ENCODE measurements at places on chromosomes 6 and 20.

GRCh38 chr6:108116546-108117426, 42.2 kb upstream of the OSTM1 start:
- DNase-seq: no peak

DNA sequence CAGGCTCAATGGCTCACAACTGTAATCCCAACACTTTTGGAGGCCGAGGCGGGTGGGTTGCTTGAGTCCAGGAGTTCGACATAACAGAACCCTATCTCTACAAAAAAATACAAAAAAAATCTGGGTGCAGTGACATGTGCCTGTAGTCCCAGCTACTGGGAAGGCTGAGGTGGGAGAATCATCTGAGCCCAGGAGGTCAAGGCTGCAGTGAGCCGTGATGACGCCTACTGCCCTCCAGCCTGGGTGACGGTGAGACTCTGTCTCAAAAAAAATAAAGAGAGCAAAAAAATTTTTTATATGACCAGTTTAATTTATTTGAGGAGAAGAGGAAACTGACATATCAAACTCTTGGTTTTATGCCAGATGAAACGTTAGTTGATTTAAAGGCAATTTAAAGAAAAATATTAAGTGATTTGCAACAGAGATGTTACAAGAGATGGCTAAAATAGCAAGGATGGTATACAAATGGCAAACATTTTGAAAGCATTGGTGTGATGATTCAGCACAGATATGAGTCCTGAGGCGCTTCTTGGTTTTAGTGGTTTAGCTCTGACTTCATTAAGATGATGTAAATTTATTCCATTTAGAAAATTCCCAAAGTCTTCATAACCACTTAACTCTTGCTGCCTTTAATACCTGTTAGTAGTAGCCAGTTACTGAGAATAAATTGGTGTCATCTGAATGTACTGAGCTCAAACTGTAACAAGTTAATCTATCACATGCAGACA, 17.7 kb downstream of the GTF2H5 start:
- no peak for DNase-seq

DNA sequence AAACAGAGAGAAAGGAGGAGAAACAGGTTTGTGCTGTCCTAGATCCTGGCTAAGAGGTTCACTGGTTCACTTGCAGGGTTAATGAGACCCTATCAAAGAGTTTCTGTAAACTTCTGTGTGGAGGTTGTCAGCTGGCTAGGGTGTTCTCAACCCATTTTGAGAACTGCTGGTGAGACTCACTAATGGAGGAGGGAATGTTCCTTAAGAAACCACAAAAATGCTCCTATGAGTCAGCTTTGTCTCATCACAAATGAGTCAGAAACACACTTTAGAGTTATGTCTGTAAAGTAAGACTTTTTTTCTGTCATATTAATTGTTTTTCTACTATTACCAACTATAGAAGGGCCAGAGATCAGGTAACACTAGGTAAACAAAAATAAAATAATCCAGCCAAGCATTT, 884.4 kb downstream of the PHF3 start:
- no peak for DNase-seq

DNA sequence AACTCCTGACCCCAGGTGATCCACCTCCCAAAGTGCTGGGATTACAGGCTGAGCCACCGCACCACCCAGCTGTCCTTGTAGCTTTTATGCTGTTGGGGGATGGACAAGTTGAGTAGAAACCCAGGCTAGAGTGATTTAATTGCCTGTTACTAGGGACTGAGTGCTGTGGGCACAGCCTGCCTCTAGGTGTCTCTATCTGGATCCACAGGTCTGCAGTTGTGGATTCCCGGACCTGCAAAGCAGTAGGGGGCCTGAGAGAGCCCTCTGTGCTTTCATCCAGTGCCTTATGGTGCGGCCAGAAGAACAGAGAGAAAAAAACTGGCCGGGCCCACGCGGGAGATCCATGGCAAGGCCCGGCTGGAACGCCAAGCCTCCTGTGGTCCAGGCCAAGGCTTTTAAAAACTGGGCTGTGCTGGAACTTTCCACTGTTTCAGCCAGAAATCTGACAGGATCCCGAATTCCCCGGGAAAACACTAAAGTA, 5.2 kb downstream of the SIRPA start:
- DNase-seq: no peak

GRCh38 chr20:62138204-62138543, 5.0 kb downstream of the PSMA7 start:
- no peak for DNase-seq

GRCh38 chr20:47063407-47063806, 168.8 kb downstream of the EYA2 start:
- DNase-seq: no peak

DNA sequence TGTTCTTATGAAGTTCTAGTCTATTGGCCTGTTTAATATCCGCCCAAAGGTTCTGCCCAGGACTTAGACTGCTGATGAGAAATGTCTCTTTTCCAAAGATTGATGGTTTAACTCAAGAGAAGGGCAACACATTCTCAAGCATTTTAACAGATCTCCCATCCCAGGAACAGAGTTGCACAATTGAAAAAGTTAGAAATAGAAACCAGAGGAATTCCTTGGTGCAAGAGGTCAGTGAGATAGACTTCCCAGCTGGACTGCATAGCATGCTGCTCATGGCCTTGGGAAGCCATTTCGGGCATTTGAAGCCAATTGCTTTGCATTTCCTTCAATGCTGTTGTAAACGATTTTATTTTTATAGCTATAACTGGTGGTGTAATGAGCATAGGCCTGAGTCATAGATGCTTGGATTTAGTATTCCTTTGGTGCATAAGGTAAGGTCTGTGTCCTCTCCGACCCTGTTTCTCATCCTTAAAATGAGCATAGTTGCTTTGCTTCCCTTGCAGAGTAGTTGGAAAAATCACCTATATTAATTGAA, 292.2 kb upstream of the JAG1 start:
- DNase-seq: no peak

DNA sequence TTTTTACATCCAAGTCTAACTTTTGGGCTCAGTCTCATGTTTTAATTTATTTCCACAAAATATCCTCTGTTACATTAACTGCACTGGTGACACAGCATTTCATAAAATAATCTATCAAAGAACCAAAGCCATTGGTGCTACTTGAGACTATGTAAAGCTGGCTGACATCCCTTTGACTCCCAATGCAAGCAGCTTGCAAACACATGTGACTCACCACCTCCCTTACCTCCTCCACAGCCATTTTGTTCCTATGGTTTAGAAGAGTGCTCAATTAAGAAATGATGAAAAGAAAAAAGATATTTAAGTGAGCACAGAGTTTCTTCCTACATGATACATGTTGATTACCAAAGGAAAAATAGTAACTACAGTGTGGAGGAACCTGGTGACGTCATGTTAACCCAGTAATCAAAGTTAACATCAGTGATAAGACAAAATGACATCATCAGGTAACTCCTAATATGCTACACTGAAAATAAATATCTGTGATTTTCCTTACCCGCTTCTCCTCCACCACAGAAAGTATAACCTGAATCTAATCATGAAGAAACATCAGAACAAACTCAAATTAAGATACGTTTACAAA, 53.3 kb upstream of the LGSN start:
- DNase-seq: no peak

DNA sequence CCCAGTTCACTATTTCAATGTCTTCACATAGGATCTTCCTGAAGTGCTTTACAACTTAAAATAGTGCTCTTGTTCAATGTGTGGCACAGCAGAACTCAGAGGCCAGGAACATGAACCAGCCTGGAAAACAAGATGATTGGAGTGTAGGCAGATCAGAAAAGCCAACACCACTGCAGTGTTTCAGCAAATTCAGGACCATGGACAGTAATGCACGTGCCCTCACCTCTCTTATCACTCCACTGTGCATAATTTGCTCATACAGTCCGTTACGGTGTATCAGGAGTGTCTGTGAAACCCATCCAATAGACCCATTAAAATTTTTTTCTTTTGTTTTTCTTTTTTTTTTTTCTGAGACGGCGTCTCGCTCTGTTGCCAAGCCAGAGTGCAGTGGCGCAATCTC, 27.6 kb upstream of the HACE1 start:
- no peak for DNase-seq

GRCh38 chr6:29656157-29656556, 735 bp upstream of the MOG start:
- no peak for DNase-seq

- no peak for DNase-seq
These were observed 536.8 kb upstream of the JAG1 start for GRCh38 chr20:11210611-11211010.

GRCh38 chr6:148874698-148875293, 128.0 kb downstream of the UST start:
- no peak for DNase-seq

DNA sequence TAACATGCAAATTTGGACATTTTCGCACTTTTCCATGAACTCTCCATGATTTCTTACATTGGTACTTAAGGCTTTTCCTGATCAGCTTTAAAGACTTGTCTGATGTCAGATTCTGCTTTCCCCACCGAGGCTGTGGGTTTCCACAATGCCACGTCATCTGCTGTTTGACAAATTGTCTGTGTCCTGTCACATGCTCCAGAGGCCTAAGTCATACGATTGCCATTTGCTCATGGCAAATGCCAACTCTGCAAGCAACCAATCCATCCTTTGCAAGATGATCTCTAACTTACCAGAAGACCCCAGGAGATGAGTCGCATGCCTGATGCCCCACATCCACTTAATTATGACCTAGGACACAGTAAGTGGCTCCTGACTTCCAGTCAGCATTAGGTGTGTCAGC, 556.5 kb downstream of the BMP2 start:
- no peak for DNase-seq

- no peak for DNase-seq
These were observed 29.8 kb downstream of the EPM2A start for GRCh38 chr6:145705561-145705960.

DNA sequence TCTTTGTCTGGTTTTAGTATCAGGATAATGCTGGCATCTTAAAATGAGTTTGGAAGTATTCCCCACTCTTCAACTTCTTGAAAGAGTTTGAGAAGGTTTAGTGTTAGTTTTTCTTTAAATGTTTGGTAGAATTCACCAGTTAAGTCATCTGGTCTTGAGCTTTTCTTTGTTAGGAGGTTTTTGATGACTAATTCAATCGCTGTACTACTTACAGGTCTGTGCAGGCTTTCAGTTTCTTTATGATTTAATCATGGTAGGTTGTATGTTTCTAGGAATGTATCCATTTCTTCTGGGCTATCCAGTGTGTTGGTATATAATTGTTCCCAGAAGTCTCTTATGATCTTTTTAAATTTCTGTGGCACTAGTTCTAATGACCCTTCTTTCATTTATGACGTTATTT, 215.5 kb downstream of the LRFN2 start:
- DNase-seq: no peak

DNA sequence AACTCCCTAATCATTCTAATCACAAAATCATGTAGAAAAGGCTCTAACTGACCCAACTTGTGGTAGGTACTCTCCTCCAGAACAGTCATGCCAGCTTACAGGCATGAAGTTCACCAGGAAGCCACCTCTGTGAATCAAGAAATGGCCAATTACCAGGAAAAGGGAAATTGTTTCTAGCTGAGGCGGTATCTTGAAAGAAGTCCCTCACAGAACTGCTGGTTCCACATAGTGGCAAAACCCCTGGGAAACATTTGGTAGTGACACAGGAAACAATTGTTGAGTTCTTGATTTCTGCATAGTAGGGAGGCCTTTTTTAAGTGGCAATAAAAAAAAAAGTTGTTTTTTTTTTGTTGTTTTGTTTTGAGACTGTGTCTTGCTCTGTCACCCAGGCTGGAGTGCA, 3.4 kb upstream of the ZHX3 start:
- DNase-seq: no peak

- DNase-seq: no peak
These were observed 852.3 kb upstream of the HS3ST5 start for GRCh38 chr6:115194981-115195638.

GRCh38 chr20:8535403-8536261, 403.6 kb downstream of the PLCB1 start:
- DNase-seq: no peak

- DNase-seq: no peak
These were observed 184.4 kb upstream of the RNF217 start for GRCh38 chr6:124777863-124778262.

- no peak for DNase-seq
These were observed 53.6 kb upstream of the TNFAIP3 start for GRCh38 chr6:137813308-137813970.

Data from stimulated activated CD8-positive, alpha-beta memory T cell treated with anti-CD3 and anti-CD28 coated beads, Interleukin-7, amount 100 ng/mL, for 1 hour (primary cell).